ENCODE measurements at places on chromosomes 1 and 21.

- DNase-seq = no peak
Observed at GRCh38 chr21:41719691-41720090, 47.2 kb downstream of the RIPK4 start.

DNA sequence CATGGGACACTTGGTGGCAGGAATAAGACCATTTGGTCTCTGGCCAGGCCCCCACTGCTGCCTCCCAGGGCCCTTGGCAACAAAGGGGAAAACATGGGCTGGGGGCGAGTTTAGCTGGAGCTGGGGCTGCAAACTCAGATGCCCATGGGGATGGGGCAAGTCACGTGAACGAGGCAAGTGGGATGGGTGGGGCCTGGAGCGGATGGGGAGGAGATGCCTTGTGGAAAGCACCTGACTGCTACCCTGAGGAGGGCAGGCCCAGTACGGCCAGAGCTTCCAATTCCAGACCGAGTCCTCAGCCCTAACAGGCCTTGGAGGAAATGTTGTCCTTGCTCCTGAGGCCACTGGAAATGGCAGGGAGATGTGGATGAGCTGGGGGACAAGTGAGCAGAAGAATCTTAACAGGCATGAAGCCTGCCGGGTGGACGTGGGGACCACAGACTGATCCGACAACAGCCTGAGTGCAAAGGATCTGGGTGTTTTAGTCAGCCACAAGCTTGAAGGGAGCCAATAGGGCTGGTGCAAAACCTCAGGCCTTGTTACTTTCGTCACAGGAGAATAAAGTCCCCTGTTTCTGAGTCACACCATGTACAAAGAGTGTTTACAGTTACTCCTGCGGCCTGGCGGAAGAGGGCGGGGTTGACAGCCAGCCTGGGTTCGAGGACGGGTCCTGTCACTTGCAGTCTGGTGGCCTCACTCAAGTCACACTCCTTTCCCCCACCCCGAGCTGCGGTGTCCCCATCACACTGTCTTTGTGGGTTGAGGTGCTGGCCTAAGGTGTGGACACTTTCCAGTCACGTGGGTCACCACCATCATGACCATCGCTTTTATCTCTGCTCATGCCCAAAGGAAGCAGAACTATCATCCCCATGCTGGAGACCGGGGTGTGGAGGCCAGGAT is 19.1 kb downstream of the RUNX3 start:
- no peak for DNase-seq

- DNase-seq = no peak
Observed at GRCh38 chr1:160070243-160071163, 543 bp upstream of the KCNJ10 start.

- DNase-seq = no peak
Observed at GRCh38 chr21:30541764-30542163, at the start of gene KRTAP19-6. KRTAP19-6 (minus strand) TSS chr21:30541864; CDS start chr21:30541833, 31 bp downstream.

DNA sequence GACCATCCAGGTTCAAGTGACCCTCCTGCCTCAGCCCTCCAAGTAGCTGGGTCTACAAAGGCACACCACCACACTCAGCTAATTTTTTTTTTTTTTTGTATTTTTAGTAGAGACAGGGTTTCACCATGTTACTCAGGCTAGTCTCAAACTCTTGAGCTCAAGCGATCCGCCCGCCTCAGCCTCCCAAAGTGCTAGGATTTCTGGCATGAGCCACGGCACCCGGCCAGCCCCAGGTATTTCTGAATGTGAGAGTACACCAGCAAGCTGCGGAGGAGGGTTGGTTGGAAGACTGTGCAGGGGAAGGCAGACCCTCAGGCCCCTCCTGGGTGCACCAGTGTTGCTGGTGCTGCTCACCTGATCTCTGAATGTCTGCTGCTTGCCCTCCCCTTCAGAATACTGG is 33.1 kb upstream of the SIM2 start:
- DNase-seq = no peak

DNA sequence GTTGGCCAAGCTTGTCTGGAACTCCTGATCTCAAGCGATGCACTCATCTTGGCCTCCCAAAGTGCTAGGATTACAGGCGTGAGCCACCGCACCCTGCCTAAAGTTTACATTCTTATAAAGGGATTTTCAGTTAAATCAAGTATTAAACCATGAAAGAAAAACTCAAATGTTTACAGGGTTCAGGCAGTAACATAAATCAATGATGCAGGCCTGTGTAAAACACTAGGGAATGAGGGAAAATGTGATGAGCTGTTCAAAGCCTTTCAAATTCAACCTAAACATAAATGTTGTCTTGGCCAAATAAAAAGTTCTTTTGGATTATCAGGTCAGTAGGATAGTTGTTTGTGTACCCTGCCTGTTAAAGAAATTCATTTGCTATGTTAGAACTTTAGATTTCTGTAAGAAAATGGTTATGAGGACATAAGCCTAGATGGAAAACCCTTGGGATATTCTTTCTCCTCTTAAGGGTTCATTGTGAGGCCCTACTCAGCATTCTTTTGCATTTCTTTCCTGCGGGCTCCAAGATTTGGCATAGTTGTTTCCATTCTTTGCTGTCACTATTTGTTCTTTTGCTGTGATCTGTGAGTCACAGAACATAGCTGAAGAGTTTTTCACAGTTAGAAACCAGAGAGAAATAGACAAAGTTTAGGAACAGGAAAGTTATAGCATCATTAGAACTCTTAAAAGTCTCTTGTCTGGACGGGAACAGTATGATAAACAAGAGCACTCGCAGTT is 8.9 kb upstream of the ZRANB2 start:
- DNase-seq = no peak

- no peak for DNase-seq
Observed at GRCh38 chr1:184407816-184408510, 21.1 kb downstream of the C1orf21 start.

- DNase-seq = no peak
Observed at GRCh38 chr21:38709876-38710275, 95.9 kb upstream of the ETS2 start.

- no peak for DNase-seq
Observed at GRCh38 chr21:42747276-42747701, 93.9 kb downstream of the PDE9A start.

DNA sequence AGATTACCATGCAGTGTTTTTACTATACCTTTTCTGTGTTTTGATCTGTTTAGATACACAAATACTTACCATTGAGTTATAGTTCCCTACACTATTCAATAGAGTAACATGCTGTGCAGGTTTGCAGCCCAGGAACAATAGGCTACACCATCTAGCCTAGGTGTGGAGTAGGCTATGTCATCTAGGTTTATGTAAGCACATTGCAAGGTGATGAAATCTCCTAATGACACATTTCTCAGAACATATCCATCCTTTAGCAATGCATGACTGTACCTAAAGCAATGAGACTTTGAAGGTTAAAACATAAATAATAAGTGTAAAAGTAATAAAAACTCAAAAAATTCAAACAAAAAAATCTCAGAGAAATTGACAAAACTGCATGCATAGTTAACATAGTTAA is 358.6 kb downstream of the USH2A start:
- DNase-seq = no peak

DNA sequence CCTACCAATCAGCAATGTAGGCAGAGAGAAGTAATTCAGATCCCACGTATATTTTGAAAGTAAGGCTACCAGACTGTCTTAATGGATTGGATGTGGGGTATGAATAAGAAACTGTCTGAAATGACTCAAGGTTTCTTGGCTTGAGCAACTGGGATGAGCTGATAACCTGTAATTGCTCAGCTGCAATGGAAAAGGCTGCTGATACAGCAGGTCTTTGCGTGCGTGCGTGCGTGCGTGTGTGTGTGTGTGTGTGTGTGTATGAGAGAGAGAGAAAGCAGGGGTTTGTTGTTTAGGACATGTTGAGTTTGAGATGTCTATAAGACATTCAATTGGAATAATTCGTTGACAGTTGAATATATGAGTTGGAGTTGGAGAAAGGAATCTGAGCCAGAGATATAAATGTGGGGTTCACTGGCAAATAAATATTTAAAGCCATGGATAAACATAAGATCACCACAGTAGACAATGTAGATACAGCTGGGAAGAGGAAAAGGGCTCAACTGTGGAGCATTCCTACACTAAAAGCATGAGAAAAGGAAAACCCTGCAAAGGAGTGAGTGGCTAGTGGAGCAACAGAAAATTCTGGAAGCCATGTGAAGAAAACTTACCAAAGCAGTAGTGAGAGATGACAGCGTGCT is 72.9 kb downstream of the UCHL5 start:
- no peak for DNase-seq

DNA sequence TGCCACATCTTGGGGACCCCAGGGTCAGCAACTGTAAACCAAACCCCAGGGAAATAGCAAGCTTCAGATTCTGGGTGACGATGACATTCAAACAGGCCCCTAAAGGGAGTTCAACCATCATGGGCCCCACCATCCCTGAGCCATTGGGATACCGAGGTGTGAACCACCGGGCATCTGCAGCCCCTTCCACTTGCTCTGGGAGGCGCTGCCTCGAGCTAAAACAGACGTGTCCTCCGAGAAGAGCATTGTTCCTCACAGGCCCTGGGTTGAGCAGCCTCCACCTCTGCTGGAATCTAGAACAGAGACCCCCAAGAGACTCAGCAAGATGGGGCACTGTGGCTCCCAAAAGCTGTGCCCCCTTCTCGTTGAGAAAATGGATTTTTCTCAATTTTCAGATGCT is 19.0 kb upstream of the EFHD2 start:
- no peak for DNase-seq

GRCh38 chr1:54588377-54588776 is 34.9 kb downstream of the FAM151A start:
- no peak for DNase-seq

DNA sequence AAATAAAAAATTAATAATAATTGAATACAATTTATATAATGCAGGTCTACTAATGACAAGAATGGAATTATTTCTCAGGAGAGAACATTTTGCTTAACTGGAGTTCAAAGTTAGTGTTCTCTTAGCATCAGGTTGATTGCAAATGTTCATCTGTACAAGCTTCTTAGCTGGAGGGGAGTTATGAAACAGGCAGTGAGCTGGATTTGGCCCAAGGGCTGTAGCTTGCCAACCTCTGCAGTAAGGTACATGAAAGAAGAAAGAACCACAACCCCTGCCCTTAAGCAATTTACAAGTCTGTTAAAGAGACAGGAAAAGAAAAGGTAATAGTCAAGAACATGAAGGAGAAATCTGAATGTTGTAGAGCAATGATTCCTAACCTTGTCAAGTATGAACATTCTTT is 17.0 kb downstream of the LPGAT1 start:
- no peak for DNase-seq

GRCh38 chr1:80640978-80641377 is 1159.8 kb upstream of the ADGRL2 start:
- DNase-seq = no peak

- DNase-seq = no peak
Observed at GRCh38 chr1:86530211-86530845, 16.6 kb upstream of the CLCA4 start.

DNA sequence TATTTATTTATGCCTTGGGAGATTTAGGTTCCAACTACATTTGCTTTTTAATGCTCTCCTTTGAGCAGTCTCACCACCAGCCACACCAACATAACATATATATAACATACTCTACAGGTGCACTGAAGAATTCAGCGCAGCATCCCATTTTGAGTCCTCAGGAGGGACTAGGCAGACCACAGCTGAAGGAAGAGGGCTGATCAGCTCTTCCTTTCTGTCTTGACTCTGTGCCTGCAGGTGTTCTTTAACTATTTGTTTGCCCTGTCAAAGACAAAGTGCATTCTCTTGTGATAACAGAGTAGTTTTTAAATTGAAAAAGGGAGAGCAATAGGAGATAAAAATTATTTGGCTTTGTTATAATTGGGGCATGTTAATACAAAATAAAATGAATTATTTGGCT is 17.0 kb downstream of the HIPK1 start:
- no peak for DNase-seq

DNA sequence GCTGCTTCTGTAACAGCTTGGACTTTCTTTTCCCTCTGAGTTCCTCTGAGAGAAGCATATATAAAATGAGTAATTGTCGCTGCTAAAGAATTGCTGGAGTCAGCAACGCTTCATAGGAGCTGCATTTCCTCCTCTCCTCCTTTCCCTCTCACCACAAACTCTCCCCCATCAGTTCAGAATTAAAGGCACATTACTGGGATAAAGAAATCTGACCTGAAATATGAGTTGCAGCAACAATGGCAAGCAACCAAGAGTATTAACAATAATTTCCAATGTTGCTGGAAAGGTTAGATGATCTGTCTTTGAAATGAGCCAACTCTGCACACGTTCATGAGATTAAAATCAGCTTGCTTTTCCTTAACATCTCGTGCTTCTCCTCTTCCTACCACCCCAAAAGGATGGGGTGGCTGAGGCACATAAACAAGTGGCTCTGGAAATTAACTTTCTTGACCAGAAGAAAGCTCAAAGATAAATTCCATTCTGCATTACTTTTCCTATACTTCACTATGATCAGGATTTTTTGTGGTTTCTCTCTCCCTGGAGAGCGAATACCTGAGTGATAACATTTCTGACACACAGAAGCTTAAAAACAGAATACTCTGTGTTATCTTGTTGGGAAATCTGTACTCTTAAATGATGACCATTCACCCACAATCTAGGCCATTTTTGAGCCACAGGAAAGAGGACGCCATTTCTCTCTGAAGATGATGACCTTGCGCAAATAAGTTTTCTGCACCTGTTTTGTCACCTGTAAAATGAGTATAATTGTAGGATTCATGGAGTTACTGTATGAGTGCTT is 90.2 kb downstream of the TGFBR3 start:
- DNase-seq = no peak

GRCh38 chr1:8858112-8858668 is 20.3 kb downstream of the ENO1 start:
- DNase-seq = peak; percentile 80

- DNase-seq = no peak
Observed at GRCh38 chr21:36816561-36817130, 117.7 kb downstream of the SIM2 start.

- no peak for DNase-seq
Observed at GRCh38 chr1:201885531-201886075, 3.1 kb upstream of the SHISA4 start.

- DNase-seq = no peak
Observed at GRCh38 chr1:198449727-198450433, 90.6 kb downstream of the ATP6V1G3 start.

- DNase-seq = no peak
Observed at GRCh38 chr1:1358433-1359271, at the start of gene MXRA8. MXRA8 (minus strand) TSS chr1:1358555; CDS start chr1:1358504, 51 bp downstream.

All from CMK (cell line).